Hippocampal formation (tissue), 2 donors: ENCODE measurements at places on chromosomes 5 and 9.

- DNase-seq: no peak
Observed at GRCh38 chr5:157570531-157571200, 4.9 kb downstream of the ADAM19 start.

GRCh38 chr9:110123341-110124095, 84.4 kb downstream of the C9orf152 start:
- no peak for DNase-seq

DNA sequence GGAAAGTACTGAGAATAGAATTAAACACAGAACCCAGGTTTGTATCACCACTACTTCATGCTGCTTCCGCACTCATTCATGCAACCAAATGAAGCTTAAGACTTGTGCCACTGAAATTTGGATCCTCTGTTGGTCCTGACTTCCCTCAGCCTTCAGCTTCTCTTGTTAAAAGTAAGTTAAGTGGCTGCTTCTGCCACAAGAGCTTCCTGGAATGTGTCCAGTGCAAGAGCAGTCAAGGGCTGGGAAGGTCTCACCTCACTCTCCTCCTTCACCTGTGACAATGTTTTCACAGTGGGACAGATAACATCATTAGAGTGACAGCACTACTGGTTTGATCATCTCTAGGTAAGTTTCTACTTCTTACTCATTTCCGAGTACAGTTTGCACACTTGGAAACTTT, 7.9 kb downstream of the SNCAIP start:
- DNase-seq: no peak

- no peak for DNase-seq
Observed at GRCh38 chr9:129036923-129037766, 719 bp downstream of the MIGA2 start.

GRCh38 chr9:122075135-122076030, 17.7 kb downstream of the TTLL11 start:
- no peak for DNase-seq

- no peak for DNase-seq
Observed at GRCh38 chr5:131491749-131492148, 143.3 kb downstream of the RAPGEF6 start.

DNA sequence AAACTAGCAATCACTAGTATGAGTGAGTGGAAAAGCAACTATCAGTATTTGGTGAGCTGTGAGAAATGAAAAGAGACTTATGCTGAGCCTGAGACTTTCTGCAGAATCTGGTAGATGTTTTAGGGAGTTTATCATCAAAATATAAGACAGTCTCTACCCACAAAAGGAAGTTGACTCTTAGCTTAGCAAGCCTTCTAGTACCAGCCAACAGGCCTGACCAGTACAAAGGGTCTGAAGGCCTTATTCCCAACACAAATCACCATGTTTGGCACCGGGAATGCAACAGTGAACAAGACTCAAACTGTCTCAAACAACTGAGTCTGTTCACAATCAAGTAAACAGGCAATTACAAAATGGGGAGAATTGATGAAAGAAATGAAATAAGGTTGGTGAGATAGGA, 244.4 kb downstream of the CWC27 start:
- DNase-seq: no peak

- DNase-seq: no peak
Observed at GRCh38 chr9:17075758-17076485, 58.9 kb upstream of the CNTLN start.

DNA sequence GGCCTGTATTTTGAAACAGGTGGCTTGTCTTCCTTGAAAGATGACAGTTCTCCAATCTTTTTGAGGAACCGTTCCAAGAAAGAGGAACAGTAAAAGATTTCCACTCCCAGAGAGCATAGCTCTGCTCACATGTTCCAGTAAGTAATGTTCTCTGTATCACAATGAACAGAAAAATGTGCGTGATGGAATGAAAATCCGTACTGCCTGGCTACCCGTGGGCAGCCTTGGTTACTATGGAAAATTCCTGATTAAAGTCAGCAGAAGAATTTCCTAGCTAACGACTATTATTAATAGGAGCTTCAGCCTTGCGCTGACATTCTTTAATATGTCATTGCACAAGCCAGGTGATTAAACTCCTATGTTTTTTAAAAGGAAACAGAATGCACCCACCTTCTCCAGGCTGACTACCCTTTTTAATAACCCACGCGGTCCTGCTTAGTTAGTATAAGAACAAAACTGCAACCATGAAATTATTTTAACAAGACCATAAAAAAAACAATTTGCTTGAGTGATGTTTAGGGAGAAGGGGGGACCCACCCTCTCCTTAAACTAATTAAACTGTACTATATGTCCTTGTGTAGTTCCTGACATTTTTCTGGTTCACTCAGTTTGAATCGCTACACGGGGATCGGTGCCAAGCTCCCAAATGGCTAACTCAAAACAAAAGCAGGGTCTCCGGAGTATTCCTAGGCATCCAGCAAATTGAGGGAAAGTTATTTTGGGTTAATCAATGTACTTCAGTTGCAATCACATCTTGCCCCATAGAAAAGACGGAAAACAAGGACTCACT, 54.8 kb upstream of the CPEB4 start:
- peak; percentile 51 for DNase-seq

DNA sequence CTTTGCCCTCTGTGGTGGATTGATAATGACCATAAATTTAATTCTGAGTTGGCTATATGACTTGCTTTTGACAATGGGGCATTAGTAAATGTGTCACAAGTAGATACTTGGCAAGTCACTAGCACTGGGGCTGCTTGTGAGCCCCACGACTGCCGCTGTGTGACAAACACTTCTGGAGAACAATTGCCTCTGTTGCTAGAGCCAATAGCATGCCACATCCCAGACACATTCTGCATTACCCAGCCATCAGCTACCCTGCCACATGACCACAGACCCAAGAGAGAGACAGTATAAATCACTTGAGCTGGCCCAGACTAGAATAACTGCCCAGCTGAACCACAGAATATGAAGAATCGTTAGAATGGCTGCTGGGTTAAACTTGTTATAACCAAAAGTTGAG, 753.2 kb upstream of the DMAC1 start:
- DNase-seq: peak; percentile 78

- no peak for DNase-seq
Observed at GRCh38 chr5:78771260-78772205, 123.0 kb upstream of the LHFPL2 start.

GRCh38 chr5:140603734-140604133, 29.2 kb downstream of the CD14 start:
- no peak for DNase-seq

GRCh38 chr9:107137495-107138202, 145.4 kb upstream of the RAD23B start:
- no peak for DNase-seq

DNA sequence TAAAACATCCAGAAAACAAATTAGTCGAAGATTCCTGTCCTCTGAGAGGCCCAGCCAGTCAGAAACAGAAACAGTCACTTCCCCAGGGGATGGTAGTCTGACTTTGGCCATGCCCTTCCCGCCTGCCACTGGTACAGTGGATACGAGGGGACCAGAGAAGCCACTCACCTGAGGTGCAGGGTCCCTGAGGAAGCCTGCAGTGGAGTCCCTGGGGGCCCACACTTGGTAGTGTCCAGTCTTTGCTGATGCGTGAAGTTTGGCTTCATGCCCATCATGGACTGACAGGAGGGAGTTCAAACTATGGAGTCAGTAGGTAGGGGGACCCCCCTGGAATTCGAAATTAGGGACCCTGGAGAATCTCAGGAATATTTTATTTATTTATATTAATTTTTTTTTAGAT, 147.5 kb downstream of the DAB2IP start:
- no peak for DNase-seq

DNA sequence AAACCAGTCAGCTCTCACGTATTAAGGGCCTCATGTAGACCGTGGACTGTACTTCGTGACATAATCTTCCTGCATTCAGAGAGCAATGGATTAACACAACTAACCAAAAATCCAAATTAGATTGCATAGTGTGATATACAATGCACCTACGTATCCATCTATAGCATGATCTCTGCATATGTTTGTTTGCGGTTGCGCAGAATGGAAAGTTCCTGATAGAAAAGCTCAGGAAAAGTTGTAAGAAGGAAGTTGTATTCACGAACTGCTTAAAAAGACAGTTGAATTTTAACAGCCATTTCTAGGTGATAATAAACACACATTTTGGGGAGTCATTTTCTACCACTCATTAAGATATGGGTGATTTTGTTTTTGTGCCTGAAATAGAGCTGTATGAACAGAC, 869.0 kb downstream of the TLE4 start:
- DNase-seq: no peak

GRCh38 chr9:81847181-81847915, 80.9 kb upstream of the SPATA31D4 start:
- no peak for DNase-seq

DNA sequence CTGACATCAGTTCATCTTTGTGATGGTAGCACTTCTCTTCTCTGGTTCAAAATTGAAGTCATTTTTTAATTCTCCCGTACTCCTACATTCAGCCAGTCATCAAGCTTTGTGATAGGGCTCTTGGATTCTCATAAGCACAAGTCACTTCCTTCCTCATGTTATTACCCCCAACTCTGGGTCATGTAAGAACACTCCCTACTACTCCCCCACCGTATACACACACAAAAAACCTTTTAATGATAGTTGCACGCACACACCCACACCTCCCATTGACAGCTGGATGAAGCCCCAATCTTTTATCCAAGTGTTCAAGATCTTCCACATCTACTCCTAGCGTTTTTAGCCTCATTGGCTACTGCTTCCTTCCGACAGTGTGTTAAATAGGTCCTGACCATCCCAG, 16.8 kb downstream of the KDM3B start:
- no peak for DNase-seq

DNA sequence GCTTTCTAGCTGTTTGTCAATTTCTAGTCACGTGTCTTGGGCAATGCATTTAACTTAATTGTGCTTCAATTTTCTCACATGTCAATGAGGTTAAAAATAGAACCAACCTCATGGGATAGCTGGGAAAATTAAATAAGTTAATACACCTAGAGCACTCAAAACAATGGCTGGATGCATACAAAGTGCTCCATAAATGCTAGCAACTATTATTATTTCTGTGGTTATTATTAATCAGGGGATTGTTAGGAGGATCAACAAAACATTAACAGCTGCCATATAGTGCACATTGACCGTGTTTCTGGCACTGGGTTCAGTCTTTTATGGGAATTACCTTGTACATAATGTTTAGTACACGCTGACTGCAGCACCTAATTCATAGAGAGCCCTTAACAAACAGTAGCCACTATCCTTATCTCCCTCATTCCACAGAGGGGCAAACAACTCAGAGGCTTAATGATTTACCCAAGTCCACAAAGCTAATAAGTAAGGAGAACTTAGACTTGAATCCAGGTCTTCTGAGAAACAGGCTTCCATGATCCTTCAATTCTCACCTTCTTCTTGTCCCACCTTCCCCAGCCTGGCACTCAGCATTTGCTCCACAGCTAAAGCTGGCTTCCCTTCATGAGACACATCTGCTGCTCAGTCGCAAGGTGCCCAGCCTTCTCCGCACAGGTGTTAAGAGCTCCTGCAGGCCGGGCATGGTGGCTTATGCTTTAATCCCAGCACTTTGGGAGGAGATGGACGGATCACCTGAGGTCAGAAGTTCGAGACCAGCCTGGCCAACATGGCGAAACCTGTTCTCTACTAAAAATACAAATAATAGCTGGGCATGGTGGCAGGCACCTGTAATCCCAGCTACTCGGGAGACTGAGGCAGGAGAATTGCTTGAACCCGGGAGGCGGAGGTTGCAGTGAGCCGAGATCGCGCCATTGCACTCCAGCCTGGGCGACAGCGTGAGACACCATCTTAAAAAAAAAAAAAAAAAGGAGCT, 137.4 kb upstream of the ABCA1 start:
- DNase-seq: no peak

- DNase-seq: no peak
Observed at GRCh38 chr5:163995206-163995605, 489.8 kb downstream of the MAT2B start.

DNA sequence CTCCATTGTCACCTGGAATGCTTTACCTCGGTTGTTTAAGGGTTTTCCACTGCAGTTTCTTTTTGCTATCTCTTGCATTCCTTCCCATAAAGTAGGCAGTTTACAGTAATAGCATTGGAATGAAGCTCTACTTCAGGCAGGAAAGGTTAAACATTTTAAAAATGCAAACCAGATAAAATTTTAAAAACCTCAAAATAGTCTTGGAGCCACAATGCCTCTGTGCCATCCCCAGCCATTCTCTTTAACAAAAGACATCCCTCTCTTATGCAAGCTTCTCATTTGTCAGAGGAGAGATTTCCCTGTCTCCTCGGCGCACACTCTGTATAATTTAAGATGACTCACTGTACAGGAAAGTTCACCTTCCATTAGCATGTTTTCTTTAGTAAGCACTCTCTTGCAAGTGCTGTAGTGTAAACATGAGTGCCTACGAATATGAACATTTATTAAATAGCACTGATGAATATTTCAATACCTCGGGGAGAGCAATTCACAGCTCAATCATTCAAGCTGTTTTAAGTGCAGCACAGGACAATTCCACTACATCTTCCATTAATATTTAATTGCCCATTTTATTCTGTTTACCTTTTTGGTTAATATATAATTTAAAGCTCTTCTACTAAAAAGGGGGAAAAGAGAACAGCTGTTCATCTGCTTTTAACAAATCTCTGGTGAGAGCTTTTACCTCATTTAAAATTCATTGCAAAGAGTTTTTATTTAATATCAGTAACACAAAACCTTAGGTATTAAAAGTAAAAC, 343.6 kb downstream of the SPATA31D1 start:
- DNase-seq: no peak

- no peak for DNase-seq
Observed at GRCh38 chr9:134396825-134397224, 70.6 kb downstream of the RXRA start.

DNA sequence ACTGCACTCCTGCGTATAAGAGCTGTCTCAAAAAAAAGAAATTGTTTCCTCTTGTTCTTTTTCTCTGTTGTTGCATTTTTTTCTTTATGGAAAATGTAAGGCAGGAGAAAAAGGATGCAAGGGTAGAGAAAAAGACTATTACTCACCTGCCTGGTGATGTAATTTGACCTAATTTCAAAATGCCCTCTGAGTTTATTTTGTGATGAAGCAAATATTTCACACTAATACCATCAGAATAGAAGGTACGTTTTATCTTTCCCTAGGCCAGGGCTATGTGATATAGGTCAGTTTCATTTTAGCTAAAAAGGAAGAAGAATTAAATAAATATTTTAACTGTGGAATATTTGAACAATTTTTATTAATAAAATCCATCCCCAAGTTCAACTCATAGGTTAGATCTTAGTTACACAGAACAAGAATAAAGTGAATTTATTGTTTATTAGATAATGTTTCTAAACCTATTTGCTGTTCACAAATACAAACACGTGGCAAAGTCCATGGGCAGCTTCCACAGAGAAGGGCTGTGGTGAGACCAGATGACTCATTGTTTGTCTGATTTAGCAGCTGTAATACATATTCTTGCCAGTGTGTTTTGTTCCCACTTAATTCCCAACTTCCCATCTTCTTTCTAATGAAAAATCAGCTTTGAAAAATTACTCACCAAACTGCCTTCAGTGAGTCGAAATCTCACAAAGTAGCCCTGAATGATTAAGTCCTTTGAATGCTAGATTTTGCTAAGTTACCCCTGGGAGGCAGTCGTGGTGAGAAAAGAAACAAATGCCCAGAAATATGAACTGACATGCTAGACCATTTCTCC, 52.8 kb upstream of the CCDC112 start:
- no peak for DNase-seq
